ENCODE measurements at places on chromosomes 7 and 10.
A peak's percentile ranks its signal among the peaks of the same experiment; 100 is the strongest.

DNA sequence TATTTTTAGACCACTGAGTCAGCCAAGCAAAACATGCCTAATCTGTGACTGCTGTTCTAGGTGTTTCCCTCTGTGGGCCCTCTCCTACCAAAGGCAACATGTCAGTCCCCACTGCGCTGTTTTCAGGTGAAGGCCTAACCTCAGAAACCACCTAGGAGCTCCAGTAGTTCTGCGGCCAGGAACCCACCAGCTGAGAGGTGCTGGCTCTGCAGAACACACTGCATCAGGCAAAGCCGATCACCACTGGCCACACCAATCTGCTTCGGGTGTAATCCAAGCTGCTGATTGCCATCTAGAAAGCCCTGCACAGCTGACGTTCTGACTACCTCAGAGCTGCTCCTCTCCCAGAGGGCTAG, 14.9 kb downstream of the CAMK2G start:
- peak; percentile 53 for DNase-seq

DNA sequence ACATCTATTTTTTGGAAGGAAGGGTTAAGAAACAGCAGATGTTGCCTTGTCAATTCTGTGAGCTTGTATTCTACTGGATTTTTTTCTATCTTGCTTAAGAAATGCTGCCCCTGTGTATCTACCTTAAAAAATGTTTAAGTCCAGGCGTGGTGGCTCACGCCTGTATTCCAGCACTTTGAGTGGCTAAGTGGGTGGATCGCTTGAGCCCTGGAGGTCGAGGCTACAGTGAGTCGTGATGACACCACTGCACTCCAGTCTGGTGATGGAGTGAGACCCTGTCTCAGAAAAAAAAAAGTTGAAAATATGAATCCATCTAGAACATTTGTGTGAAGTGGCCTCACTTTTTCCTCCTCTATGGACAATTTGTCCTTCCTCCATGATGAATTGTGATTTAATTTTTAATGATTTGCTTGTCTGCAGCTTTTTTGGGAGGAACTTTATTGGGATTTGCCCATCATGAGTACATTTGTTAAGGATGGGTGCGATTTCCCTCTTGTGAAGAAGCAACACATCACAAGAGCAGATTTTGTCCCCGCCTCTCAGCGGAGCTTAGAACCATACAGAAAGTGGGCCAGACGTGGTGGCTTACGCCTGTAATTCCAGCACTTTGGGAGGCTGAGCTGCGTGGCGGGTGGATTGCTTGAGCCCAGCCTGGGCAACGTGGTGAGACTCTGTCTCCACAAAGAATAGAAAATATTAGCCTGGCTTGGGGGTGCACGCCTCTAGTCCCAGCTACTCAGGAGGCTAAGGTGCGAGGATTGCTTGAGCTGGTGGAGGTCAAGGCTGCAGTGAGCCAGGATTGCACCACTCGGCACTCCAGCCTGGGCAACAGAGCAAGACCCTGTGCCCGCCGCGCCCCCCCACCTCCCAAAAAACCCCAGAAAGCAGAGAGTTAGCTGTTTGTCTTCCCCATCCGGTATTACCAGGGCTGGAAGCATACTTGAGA, 57.7 kb downstream of the DNAJB6 start:
- DNase-seq: no peak

GRCh38 chr10:85147346-85148250, 819.2 kb downstream of the CCSER2 start:
- DNase-seq: no peak

DNA sequence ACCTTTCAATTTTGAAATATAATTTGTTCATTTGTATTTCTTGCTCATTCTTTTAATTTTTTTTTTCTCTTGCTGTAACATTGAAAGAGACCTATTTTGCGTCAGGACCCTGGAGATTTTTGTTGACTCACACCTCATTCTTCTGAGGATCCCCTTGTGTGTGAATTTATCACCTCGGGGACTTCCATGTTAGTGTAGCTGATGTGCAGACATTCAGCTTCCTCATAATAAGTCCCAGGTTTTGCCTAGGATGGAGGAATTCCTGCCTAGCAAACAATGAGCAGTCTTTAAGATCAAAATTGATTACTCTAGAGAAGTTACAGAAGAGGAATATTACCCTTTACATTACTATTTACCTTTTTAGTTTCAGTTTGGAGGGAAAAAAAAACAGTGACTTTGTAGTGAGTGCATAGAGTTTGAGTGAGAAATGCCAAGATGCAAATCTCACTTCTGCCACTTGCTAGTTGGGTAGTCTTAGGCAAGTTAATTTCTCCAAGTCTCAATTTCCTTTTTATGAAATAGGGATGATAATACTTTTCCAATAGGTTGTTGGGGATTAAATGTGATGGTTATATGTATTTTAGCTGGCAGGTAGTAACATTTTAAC, 14.3 kb downstream of the TES start:
- DNase-seq: peak; percentile 19

- no peak for DNase-seq
These were observed 46.9 kb upstream of the KDM7A start for GRCh38 chr7:140223515-140224221.

GRCh38 chr10:35563261-35563891, 41.8 kb upstream of the GJD4 start:
- DNase-seq: peak; percentile 19

- DNase-seq: no peak
These were observed at the start of gene HOXA10 for GRCh38 chr7:27173956-27174873. Gene HOXA10, minus strand, starts transcription at chr7:27174320. Its CDS starts 14 bp downstream, at chr7:27174306.

DNA sequence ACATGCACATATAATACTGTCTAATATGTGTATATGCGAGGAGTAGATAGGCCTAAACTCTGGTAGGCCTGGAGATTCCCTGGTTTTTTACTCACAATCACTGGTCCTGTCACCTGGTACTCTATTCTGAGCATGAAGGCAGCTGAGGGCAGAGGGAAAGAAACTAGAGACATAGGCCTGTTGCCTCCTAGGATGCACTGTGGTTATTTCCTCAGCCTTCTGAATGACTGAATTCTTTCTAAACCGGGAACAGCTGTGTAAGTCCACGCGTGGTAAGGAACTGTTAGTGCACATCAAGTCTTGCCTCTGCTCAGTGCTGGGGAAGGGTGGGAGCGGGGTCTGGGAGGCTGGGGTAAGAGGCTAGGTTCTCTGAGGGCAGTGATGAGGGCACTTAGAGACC, 7.7 kb downstream of the KAZALD1 start:
- no peak for DNase-seq

GRCh38 chr7:54546081-54546985, 4.2 kb downstream of the VSTM2A start:
- no peak for DNase-seq

- DNase-seq: no peak
These were observed 392.0 kb downstream of the NRG3 start for GRCh38 chr10:82267014-82267413.

GRCh38 chr7:33745934-33746333, 159.4 kb upstream of the BMPER start:
- no peak for DNase-seq

DNA sequence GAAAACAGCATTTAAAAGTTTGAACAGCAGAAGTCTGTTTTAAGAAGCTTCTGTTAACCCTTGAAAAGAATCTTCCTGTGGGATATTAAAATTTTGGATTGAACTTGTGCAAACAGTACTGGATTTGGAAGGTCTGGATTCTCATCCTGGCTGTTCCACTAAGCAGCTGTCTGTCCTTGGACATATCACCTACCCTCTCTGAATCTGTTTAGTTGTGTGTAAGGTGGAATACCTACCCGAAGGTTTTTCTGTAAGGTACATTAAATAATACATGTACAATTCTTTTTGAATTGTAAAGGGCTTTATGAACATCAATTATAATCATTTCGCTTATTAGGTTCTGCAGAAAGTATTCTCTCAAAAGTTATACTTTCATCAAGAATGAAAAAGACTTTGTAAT, 2.2 kb downstream of the PDCD4 start:
- DNase-seq: no peak

- no peak for DNase-seq
These were observed 49.4 kb downstream of the FRMPD2 start for GRCh38 chr10:48224979-48225560.

GRCh38 chr10:48658243-48658974, 26.3 kb upstream of the WDFY4 start:
- DNase-seq: peak; percentile 21

- no peak for DNase-seq
These were observed 201.0 kb downstream of the EMX2 start for GRCh38 chr10:117743509-117743908.

DNA sequence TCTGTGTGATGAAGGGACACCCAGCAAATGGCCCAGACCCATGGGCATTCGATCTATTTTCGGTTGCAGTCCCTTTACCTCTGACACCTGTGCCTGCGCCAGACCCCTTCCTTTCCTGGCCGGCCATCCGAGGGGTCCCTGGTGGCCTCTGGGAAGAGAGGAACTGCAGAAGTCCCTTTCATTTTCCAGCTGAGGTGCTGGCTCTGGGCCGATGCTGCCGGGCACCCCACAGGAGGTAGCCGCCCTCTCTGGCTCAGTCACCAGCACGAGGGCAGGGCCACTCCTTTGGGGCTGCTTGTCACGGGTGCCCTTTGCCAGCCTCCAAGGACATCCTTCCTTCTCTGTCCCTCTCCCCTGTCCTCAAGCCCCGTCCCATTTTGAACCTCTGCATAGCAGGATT, 4.2 kb upstream of the ELN start:
- DNase-seq: no peak

DNA sequence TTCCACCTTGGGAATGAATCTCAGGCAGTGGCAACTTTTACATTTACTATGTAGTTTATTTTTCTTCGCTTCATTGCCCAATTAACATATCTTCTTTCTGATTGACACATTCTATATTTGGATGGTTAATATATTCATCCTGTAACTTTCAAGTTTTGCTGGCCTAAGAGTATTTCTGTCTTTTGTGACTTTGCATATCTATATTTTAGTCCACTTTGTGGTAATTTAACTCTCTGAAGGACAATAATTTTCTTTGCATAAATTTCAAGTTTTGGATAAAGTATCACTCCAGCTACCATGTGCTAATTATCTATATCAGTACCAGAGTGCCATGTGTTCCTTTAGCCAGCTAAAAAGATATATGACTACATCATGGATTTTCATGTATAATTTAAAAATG, 151.5 kb upstream of the KAT6B start:
- no peak for DNase-seq

- no peak for DNase-seq
These were observed 129.3 kb upstream of the BET1 start for GRCh38 chr7:94133460-94133859.

GRCh38 chr7:74356589-74357315, 67.5 kb downstream of the CLIP2 start:
- no peak for DNase-seq

DNA sequence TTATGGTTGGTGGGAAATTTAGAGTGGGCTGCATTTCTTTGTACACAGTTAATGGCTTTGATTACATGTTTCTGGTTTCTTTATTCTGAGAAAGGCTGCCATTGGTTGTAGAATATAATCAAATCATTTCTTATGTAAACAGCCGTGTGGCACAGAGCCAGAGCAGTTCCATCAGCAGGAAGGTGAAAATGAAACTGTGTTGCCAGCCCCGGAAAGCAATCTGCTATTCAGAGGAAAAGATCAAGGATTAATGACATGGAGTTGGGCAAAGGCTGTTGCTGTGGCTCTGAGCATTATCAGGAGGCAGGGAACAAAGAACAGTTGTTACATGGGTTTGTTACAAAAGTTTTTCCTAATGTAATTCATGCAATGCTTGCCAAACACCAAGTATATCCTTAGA, 74.2 kb upstream of the ZNF716 start:
- DNase-seq: no peak

- DNase-seq: no peak
These were observed 161.7 kb downstream of the NRBF2 start for GRCh38 chr10:63294781-63295180.

GRCh38 chr7:159004411-159004810, 140.3 kb downstream of the VIPR2 start:
- no peak for DNase-seq

GRCh38 chr7:123643495-123644441, 11.9 kb upstream of the LMOD2 start:
- DNase-seq: no peak

GRCh38 chr10:118057361-118057760, 10.6 kb upstream of the RAB11FIP2 start:
- no peak for DNase-seq

DNA sequence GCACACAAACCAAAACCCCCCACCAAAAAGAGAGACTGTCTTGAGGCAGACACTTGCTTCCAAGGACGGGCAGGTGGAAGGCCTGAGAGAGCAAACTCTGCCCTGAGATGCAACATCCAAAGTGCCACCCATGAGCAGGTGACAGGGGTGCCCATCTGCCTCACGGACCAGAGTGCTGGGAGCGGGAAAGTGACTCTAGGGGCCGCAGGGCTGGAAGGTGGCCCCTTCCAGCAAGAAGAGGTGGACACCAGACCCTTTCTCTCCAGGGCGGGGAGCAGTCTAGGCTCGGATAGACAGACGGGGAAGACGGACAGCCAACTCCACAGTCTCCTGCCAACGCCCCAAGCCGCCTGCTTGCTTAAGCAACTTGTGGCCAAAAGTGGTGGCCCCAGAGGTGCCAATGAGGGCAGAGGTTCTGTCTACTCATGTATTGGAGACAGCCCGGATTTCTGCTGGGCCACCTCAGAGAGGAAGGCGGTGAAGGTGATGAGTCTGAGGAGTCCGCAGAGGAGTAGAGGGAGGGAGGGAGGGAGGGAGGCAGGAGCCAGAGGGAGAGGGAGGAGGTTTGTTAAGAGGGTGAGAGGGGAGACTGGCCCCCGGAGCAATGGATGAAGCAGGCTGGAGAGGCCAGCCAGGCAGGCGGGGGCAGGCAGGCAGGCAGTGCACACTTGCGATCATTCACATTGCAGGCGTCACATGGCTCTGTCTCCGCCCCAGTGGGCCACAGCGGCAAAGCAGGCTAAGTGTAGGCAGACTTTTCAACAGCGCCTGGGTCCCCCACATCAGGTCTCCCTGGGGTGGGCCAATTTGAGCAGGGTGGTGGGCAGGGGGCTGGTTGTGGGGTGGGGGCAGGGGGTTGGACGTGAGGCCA, 65.6 kb downstream of the SLC29A4 start:
- no peak for DNase-seq

GRCh38 chr10:8616166-8616565, 561.7 kb downstream of the GATA3 start:
- DNase-seq: no peak

- peak; percentile 78 for DNase-seq
These were observed 6.9 kb upstream of the ORAI2 start for GRCh38 chr7:102426268-102427018.

DNA sequence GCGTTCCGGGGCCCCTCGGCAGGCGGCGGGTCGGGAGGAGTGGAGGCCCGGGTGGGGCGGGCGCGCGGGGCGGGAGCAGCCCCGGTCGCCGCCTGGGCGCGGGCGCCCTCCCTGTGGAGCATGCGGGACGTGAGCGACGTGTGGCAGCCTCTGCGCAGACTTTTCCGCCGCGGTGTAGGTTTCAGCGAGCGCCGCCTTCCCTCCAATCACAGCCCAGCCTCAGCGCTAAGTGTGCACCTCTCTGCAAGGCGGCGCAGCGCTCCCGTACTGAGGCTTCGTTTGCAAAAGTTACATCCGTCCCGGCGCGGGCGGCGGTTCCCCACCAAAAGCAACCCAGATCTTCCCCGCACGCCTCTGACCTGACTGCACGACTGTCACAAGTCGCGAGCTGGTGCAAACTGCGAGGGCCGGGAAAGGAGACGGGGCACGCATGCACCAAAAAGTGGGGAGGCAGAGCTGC, 1.2 kb upstream of the PFKFB3 start:
- peak; percentile 83 for DNase-seq
